ENCODE measurements at places on chromosomes 4 and X.

GRCh38 chrX:121641560-121641959 lies 594.1 kb downstream of the GLUD2 start:
- peak; percentile 52 for DNase-seq

DNA sequence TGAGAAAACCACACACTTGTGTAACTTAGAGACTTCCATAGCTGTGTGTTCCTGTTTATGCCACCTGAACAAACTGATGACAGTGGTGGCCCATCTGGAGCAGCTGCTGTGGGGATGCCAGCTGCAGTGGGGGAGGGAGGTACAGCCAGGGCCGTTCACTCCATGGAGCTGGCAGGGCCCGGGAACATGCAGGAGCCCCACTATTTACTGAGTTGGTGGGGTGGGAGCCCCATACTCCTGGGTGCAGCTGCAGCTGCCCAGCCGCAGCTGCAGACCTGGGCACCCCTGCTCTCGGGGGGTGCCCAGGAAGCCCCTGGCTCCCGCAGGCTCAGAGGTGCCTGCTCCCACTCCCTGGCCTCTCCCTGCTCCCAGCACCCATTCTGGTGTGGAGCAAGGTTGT lies 398.6 kb upstream of the RASGEF1B start:
- no peak for DNase-seq

- no peak for DNase-seq
These were observed 1099.5 kb upstream of the INTU start for GRCh38 chr4:126533146-126533805.

DNA sequence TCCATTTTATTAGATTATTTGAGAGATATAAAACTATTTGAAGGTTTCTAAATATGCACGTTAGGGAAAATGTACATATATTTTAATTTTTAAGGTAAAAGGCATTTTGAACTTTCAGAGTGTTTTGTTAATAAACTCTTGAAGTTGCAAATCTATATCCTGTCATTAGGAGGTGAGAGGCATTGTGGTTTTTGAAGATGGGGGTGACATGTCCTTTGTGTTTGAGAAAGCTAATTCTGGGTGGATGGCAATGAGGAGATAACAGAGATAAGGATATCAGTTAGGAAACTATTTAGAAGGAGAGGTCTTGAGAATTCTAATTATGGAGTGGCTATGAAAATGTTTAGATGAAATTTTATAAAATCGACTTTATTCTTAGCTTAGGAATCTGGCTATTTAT lies 6.1 kb downstream of the STIM2 start:
- no peak for DNase-seq

DNA sequence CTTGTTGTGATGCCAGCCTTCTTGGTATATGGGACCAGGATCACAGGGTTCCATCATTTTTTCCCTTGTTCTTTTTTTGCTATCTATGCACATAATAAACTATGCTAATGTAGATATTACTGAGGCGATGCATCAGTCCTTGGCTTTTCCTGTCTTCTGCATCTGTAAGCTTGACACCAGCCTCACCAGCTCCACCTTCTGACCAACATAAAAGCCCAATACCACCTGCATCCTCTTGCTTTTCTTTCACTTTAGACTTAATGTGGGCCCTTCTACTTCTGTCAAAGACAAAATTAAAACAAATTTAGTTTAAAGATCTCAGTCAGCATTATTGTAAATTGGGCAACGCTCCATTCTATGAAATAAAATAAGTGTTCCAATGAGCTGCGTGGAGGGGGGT lies 1718.8 kb upstream of the PCDH10 start:
- no peak for DNase-seq

GRCh38 chr4:8216443-8217245 lies 17.6 kb downstream of the SH3TC1 start:
- DNase-seq: no peak

GRCh38 chrX:103376118-103376978 lies at the start of gene BEX3:
TSS of gene BEX3 (plus strand) at chrX:103376538. CDS start at chrX:103377522, 984 bp downstream.
- no peak for DNase-seq

GRCh38 chr4:165379678-165380064 lies 863 bp downstream of the CPE start:
- no peak for DNase-seq

DNA sequence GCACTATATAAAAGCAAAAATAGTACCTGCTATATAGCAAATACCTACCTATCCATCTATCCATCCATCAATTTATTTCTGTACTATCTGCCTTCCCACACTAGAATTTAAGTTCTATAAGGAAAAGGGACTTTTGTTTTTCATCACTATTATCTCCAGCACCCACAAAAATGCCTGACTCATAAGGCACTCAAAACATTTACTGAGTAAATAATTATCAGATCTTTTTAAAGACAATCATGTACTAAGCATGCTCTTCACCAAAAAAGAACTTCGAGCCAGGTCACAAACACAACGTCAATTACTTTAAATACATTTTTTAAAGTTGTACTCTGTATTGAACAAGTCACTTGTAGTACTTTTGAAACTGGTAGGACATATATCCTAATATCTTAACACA lies 119.9 kb downstream of the FBXW7 start:
- DNase-seq: no peak

DNA sequence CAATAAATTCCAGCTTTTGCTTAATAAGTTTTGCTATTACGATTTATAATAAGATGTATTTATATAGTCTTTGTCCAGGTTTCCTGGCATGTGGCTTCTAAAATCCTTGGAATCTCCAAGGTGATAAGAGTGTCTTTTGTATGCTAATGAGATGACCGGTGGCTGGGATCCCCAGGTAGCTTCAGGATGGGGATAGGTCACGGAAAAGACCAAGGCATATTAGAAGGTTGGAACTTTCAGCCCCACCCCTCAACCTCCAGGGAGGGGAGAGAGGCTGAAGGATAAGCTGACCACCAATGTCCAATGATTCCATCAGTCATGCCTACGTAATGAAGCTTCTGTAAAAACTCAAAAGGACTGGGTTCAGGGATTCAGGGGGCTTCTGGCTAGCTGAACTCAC lies 41.7 kb downstream of the SMIM20 start:
- DNase-seq: no peak

DNA sequence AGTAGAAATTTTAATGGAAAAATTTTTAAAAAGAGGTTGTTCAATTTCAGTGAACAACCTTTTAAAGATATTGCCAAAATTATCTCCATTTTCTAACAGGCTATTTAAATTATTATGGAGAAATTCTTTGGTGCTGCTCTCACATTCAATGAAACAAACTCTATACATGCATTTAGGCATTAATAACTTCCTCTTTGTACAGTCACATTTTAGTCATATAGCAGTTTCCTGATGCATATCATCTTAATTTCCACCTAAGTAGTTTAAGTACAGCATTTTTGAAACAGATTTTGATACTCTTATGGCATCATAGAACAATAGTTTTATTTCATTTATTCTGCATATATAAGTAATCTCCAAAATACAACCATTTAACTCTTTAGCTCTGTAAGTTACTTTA lies 500.1 kb downstream of the STPG2 start:
- no peak for DNase-seq

- DNase-seq: no peak
These were observed 138.0 kb downstream of the RPA4 start for GRCh38 chrX:97021680-97022079.

DNA sequence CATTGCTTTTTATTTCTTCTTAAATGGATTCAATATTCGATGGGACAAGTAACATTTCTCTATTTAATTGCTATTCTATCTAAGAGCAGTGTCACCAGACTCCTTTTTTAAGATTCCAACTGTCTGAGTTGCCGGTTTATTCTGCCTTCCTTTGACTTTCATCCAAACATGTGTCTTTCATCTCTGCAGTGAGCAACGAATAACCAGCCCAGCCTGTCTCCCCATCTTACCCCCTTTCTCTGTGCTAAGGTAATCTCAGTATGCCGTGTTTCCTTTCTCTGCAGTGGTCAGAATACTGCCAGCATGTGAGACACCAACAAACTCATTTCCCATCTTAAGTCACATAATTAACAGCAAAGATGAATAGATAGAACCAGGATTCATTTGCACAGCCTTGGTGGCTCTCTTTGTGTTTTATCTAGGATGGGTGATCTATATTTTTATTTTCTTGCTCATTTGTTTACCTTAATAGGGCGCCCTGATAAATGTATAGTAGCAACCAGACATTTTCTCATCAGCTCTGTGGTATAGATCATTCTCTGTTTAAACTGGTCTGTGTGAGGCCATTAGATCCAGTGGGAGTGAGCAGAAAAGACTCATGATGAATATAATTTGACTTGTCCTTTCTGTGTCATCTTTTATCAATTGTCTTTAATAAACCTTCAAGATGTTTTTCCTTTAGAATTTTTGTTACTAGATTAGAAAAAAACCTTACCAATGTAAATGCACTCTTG lies 394.8 kb upstream of the IGFBP7 start:
- no peak for DNase-seq

GRCh38 chr4:23934915-23935314 lies 45.1 kb upstream of the PPARGC1A start:
- peak; percentile 58 for DNase-seq

GRCh38 chrX:2707334-2707760 lies 16.3 kb downstream of the CD99 start:
- no peak for DNase-seq

- peak; percentile 67 for DNase-seq
These were observed 362.3 kb downstream of the NAF1 start for GRCh38 chr4:162804351-162804924.

DNA sequence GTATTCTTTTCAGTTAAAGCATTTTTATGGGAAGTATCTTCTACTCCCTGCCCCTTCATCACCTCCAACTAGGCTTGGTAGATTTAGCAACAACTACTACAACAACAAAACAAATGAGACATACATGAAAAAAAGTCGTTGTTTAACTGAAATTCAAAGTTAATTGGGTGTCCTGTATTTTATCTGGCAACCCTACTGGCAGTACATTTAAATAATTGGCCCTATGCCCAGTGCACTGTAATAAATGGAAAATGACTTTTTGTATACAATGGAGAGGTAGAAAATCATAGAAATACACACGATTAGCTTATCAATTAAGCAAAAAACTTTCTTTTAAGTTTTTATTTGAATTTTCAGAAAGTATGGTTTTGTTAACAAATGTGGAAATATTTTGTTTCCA lies 21.4 kb upstream of the CLGN start:
- no peak for DNase-seq

DNA sequence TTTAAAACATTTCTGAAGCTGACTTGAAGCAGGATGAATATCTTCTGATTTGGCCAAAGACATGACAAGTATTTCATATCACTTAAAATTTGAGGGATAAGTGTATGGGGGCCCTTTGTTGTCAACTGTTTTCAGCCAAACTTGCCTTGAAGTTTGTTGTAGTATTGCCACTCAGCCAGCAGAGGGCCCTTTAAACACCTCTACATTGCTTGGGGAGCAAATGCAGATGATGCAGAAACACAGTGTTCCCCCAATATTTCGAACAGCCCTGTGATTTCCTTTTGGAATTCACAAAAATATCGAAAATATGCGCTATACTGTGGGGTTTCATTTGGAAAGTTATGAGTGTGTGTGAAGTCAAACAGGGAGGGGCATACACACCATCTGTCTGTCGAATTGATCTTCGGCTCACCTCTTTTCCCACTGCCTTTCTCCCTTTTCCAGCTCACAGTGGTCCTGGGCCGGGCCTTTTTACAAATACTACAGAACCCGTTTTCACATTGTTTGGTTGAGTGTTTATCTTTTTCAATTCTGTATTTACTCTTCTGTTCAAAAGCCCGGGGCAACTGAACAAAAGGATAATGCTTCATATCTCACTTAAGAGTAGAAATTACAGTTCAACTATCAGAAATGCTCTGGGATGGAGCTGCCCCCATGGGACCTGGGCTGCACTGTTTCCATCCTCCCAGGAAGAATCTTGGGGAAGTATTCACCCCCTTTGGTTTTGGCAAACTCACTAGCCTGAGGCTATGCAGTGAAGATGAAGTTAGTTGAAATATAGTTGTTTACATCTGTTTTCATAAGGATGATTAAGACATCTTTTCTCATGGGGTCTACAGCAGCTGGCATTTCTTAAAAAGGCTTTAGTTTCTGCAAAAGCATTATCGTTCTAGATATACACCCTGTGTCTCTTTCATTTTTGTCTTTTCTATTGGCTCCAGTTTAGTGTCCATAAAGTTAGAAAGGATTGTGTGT lies 137.6 kb downstream of the EGF start:
- no peak for DNase-seq

DNA sequence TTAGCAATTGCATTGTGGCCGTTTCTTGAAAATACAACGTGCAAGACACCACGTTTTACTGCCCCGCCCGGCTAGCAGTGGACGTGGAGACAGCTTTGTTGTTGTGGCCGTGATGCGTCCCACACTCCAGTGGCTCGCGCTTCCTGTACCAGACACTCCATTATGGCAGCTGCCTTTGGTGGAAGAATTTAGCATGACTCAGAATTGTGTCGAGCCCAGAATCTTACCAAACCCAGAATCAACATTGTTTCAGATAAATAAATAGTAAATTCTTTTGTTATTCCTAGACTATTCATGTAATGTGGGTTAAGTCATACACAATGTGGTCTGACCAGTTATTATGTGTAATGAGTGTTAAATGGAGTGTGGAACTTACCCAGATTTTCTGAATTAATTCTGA lies 25.3 kb upstream of the S100P start:
- no peak for DNase-seq

DNA sequence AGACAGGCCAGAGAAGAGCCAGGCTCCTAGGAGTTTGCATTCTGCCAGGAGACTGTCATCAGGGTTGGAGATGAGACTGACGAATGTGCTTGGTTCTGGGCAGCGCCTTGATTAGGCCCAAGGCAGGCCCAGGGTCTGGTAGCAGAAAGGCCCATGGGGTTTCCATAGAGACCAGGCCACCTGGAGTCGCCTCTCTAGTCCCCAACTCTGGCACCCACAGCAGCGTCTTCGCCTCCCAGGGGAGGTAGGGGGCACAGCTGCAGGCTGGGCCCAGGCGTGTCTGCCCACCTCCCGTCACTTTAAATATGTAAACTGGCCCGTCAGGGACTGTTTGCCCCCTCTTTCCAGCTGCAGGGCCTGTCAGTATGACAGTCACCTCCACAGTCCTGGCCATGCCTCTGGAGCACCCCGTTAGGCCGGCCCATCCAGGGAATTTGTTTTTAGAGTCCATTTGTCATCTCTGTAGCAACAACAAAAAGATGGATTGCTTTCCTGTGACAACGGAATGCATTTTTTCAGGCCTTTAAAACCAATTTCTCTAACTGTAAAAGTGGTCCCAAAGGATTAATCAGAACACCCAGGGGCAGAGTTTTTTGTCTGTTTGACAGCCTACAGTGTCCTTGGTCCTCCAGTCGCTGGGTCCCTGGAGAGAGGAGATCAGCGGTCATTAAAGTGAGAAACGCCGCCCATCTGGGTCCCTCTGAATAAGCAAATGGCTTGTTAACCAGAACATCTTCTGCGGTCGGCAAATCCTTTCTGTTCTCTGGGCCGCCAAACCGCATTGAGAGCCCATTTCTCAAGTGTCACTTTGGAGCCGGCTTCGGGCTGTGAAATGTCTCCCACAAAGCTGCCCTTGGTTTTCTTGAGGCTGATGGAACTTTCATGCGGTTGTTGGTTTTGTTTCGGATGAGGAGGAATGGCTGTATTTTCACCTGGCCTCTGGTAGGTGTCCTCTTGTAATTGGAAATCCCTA lies 153.0 kb upstream of the PSAPL1 start:
- DNase-seq: no peak
